ENCODE measurements at places on chromosomes 2 and 18.
A peak's percentile ranks its signal among the peaks of the same experiment; 100 is the strongest.

- DNase-seq = no peak
Observed at GRCh38 chr2:221779614-221780067, 207.5 kb upstream of the EPHA4 start.

DNA sequence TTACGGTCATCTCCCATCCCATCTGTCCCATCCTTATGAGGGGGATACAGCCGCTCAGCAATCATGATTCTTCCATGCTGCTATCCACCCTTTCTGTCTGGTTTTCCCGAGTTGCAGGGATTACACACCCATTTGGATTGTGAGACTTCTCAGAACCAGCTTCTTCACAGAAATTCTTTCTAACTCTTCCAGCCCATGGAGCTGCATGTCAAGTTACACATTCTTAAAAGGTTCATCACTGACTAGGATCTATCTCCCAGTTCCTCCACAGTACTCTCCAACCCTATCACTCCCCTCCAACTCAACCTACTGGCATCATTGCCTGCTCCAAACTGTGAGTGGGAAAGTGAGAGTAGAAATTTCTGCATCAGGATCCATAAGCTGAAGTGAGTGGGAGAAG is 558.2 kb upstream of the TNP1 start:
- DNase-seq = no peak

DNA sequence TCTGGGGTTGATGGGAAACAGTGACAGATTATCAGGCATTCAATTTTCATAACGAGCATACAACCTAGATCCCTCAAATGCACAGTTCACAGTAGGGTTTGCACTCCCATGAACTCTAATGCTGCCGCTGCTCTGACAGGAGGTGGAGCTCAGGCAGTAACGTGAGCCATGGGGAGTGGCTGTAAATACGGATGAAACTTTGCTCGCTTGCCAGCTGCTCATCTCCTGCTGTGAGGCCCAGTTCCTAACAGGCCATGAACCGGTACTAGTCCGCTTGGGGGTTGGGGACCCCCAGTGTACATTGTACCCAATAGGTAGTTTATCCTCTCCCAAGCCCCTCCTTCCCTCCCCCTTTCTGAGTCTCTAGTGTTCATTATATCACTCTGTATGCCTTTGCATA is 94.6 kb downstream of the PTH2R start:
- no peak for DNase-seq

DNA sequence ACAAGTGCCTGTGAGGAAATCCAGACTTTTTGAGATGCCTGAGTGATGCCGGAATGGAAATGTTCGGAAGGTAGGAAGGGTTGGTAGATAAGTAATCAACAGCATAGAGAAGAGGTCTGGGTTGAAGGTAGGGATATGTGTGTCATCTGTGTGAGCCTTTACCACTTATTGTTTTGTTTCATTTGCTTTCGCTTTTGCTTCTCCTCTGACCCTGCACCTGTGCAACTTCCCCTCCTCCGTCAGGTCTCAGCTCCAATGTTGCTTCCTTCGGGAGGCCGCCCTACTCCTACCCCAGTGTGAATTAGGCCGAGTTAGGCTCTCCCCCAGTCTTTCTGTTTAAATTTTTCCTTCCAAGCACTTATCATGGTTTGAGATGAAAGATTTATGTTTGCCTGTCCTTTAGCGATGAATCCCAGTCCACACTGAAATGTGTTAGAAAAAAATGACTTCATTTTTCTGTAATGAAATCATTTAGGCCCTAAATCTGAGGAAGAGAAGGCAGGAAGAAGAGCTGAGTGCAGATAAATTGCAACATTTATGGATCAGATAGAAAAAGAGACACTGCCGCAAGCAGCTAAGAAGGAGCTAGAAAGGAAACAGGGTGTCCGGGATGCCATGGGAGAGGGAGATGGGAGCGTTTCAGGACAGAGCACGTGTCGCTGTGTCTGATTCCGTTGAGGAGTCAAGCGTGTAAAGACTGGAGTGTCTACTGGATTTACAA is 139.6 kb upstream of the PELI1 start:
- no peak for DNase-seq

- DNase-seq = no peak
Observed at GRCh38 chr18:26290385-26290784, 64.1 kb downstream of the TAF4B start.

DNA sequence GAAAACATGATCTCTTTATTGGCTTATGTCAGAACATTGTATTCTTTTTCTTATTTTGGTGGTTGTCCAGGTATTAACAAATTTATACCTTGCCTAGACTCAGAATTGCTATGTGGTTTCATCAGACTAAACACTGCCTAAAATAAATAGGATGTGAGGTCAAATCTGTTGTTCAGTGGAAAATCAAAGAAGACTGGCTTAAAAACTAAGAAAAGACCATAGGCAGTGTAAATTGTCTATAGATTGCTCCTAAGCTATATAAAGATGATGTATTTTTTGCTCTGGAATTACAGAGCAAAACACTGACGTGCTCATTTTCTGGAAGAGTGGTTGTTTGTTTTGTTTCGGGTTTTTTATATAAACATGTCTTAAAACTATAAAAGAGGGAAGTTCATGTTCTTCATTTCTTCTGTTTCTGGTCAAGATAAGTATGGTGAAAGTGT is 266.0 kb downstream of the ALPK2 start:
- no peak for DNase-seq

DNA sequence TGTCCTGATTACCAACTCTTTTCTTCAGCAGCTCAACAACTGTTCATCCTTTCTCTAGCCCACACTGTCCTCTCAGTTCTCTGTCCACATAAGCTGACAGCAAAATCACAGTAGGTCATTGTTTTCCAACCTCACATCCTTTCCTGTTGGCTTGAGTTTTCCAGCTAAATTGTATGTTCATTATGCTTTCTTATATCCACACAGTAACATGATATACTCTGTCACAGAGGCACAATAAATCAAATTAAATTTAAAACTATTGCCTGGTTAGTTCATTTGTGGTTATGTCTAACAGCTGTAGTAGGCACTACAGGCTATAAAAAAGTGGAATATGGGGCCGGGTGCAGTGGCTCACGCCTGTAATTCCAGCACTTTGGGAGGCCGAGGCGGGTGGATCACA is 179.9 kb downstream of the ETAA1 start:
- DNase-seq = no peak

GRCh38 chr2:27822049-27822448 is 50.5 kb downstream of the MRPL33 start:
- no peak for DNase-seq

- no peak for DNase-seq
Observed at GRCh38 chr18:58842978-58843687, 21.5 kb upstream of the ZNF532 start.

GRCh38 chr2:52141076-52141475 is 1109.1 kb upstream of the NRXN1 start:
- DNase-seq = no peak

- no peak for DNase-seq
Observed at GRCh38 chr2:162840598-162841246, 2.2 kb upstream of the KCNH7 start.

DNA sequence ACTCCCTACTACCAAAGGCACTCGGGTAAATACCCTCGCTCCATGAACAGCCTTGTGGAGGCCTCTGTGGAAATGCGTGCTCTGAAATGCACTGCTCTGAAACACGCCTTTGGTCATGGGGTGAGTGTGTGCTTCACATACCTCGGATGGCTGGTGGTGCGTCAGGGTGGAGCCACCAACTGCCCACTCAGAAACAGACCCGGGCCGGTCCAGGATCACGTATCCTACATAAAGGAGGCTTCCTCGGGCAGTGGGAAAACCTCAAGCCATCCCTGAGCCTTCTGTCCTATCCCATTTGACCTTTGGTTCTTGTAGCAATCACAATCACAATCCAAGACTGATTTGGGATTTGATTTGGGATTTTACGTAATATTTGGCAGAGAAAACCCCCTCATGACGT is 53.5 kb upstream of the ZNF516 start:
- DNase-seq = no peak

- no peak for DNase-seq
Observed at GRCh38 chr2:58739033-58739432, 497.9 kb upstream of the FANCL start.

GRCh38 chr2:217316743-217317142 is 456.9 kb upstream of the TNP1 start:
- no peak for DNase-seq

GRCh38 chr18:65661391-65661790 is 89.4 kb upstream of the CDH7 start:
- no peak for DNase-seq

DNA sequence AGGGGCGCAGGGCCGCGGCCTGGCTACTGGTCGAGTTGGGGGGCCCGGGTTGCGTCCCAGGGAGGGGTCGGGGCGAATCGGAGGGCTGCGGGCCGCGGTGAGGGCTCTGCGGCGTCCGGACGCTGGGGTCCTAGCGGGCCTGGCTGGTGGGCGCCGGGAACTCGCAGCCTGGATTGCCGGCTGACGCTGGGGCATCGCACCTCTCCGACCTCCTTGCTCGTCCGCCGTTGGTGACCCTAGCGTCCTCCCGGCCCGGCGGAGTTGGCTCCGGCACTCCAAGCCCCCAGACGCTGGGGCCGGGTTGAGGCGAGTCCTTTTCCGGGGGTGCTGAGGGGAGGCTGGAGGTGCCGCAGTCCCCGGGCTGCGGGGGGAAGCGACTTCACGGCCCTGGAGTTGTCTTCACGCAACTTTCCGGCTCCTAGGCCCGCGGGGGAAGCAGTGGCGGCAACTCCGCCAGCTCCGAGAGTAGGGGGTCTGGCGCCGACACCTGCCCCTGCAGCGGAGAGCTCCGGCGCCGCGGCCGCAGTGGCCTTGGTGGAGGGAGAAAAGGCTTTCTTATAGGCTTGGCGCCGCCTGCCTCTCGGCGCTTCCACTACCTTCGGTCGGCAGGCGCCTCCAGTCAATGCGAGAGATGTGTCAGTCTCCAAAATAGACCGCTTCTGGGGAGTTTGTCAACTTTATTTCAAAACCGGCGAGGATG is 70.3 kb downstream of the HAUS1 start:
- DNase-seq = peak; percentile 39

DNA sequence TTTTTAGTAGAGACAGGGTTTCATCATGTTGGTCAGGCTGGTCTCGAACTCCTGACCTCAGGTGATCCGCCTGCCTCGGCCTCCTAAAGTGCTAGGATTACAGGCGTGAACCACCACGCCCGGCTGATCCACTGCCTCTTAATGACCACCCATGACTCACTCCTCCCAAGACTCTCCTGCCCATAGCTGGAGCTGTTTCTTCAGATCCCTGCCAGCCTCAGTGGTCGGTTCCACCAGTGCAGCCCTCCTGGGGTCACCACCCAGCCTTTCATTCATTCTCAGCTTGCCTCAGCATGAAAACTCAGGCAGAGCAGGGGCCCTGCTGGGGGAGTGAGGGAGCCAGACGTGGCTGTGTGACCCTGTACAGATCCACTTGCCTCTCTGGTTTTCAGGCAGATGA is 12.5 kb downstream of the KCNIP3 start:
- no peak for DNase-seq

DNA sequence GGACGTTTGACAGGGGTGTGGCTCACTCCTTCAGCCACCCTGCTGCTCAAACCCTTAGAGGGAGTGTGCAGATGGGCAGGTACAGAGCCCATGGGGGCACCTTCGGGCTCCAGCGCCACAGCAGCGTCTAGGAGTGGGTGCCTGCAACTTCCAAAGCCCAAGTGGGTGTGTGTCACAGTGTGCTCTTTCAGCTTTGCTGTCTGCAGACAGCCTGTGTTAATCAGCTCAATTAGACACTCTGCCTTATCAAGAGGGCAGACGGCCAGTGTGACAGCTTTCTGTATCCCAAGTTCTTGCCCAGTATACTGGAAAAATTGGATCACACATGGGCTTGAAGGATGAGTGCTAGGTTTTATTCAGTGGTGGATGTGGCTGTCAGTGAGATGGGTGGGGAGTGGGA is 96.7 kb downstream of the AP1S3 start:
- no peak for DNase-seq

GRCh38 chr2:149077861-149078260 is 39.4 kb downstream of the LYPD6B start:
- no peak for DNase-seq

DNA sequence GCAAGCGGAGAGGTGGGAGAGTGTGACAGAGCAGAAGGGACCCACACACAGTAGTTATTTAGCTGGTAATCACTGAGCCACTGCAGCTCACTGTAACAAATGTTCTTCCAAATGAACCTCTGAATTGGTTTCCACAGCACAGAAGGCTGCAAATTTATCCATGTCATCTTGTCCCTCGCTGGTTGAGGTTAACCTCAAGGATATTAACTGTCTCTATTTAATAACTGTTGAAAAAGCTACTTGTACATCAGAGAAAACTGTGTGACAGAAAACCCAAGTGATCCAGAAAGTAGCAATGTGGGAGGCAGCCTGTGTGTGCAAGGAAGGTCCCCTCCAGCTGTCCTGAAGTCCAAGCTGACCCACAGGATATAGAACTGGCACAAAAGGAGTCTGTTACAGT is 153.6 kb downstream of the DSEL start:
- no peak for DNase-seq

DNA sequence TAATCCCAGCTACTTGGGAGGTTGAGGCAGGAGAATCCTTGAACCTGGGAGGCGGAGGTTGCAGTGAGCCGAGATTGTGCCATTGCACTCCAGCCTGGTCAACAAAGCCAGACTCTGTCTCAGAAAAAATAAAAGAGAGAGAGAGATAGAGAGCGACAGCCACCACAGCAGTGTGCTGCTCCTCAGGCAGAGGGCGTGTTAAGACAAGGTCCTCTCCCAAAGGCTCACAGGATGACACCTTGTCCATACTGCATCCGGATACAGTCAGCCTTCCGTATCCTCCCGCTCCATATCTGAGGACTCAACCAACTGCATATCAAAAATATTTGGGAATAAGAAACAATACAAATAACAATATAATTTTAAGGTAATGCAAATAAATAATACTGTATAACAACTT is 20.1 kb downstream of the ARL4C start:
- no peak for DNase-seq

- DNase-seq = no peak
Observed at GRCh38 chr2:131031875-131032274, 61.4 kb downstream of the FAM168B start.

DNA sequence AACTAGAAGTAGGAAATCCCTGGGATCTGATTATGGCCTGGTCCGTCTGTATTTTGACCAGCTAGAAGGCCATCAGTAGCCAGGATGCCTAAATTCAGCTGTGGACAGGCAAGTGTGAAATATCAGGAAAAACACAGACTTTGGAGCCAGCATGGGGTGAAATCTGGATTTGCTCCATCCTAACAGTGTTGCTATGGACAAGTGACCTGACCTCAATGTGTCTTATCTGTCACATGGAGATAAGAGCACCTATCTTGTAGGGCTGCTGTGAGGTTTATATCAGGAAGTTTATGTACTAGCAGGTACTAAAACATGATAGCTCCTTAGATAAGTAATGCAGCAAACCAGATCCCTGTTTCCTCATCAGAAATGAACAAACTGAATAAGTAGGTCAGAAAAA is 460.4 kb downstream of the STK39 start:
- no peak for DNase-seq

GRCh38 chr18:35827275-35827902 is 145.1 kb upstream of the RMP24 start:
- DNase-seq = no peak

GRCh38 chr18:61643884-61644647 is 248.7 kb downstream of the RNF152 start:
- DNase-seq = no peak

GRCh38 chr2:237407700-237408099 is 6.3 kb downstream of the COL6A3 start:
- DNase-seq = no peak
